ENCODE measurements at places on chromosomes 5 and 9.

- no peak overlapping the region for H3K27ac ChIP-seq
- H3K36me3 ChIP-seq, result no peaks in the 10 kb centered on the region
- H3K4me3 ChIP-seq, result no peak overlapping the region
- H3K27me3 ChIP-seq, result no peaks in the 10 kb centered on the region
- no peak for DNase-seq
Measured at GRCh38 chr5:7321724-7322123, 74.2 kb upstream of the ADCY2 start.

DNA sequence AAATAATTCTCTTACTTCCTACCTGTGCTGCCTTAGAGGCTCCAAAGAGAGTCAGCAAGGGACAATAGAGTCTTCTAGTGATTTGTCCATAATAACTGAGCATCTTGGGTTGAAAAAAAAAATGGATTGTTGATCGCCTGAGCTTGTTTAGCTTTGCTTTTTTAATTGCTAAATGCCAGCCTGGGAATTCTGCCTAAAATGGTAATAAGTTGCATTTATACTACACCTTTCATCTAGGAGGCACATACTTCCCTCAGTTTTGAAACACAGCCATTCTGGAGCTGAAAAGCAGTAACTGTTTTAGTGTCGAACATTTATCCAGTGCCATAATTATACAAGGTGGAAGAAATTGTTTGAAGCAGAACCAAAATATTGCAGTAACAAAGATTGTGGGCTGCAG lies 421.3 kb downstream of the CAAP1 start:
- DNase-seq, result no peak
- no peaks in the 10 kb centered on the region for H3K27me3 ChIP-seq
- no peaks in the 10 kb centered on the region for H3K4me1 ChIP-seq
- H3K4me3 ChIP-seq, result no peak overlapping the region
- H3K27ac ChIP-seq, result no peak overlapping the region
- H3K36me3 ChIP-seq, result no peaks in the 10 kb centered on the region

DNA sequence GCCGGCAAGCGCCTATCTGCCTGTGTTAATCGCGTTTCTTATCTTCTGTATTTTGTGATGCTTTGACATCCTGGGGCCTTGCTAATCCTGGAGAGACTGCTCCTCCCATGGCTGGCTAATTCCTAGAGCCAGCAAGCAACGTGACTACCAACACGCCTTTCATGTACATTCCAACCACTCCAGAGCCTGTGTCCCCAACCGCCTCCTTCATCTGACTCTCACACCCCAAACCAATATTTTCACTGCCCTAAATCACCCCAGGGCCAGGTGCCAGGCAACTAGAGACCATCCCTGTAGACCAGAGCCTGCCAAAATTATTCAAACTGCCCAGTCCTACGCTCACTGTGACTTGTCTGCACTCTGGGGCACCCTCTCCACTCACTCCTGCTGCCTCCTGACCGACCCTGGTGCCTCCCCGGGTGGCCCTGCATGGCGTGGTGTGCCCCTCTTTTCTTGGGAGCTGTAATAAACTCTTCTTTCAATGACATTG lies 50.5 kb upstream of the COL5A1 start:
- H3K27me3 ChIP-seq, result peaks cover under 1% of the 10 kb centered on the region
- H3K36me3 ChIP-seq, result no peaks in the 10 kb centered on the region
- no peak overlapping the region for H3K4me3 ChIP-seq
- no peak for DNase-seq
- no peak overlapping the region for H3K27ac ChIP-seq
- no peaks in the 10 kb centered on the region for H3K4me1 ChIP-seq

- H3K36me3 ChIP-seq, result no peaks in the 10 kb centered on the region
- H3K4me3 ChIP-seq, result no peak overlapping the region
- H3K27ac ChIP-seq, result no peak overlapping the region
- H3K27me3 ChIP-seq, result no peaks in the 10 kb centered on the region
Measured at GRCh38 chr9:13113751-13114150, 165.7 kb downstream of the MPDZ start.

DNA sequence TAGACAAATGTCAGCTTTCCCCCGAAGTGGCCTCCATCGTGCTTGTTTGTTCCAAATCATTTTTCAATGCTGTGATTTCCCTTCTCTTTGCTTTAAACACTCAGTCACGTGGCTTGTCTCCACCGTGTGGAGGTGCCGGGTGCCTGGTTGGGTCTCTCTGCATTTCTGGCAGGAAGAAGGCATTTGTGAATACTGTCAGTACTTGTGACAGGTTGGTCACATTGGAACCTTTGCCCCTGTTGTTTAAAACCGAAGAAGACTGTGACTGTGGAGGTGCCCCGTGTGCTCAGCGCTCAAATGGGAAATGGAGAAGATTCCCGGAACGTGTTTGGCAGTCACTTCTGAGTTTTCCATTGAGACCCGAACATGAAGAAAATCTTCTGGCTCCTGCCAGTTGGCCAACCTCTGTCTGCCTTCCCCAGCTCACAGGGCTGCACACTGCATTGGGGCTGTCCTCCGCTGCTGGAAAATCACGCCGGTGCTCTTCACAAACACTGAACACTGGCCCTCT lies 74.6 kb downstream of the LMNB1 start:
- peak overlapping the region; percentile 12 for H3K4me3 ChIP-seq
- DNase-seq, result peak; percentile 64
- no peaks in the 10 kb centered on the region for H3K27me3 ChIP-seq
- peak overlapping the region; percentile 99 for H3K27ac ChIP-seq
- peaks cover 32% of the 10 kb centered on the region for H3K36me3 ChIP-seq

DNA sequence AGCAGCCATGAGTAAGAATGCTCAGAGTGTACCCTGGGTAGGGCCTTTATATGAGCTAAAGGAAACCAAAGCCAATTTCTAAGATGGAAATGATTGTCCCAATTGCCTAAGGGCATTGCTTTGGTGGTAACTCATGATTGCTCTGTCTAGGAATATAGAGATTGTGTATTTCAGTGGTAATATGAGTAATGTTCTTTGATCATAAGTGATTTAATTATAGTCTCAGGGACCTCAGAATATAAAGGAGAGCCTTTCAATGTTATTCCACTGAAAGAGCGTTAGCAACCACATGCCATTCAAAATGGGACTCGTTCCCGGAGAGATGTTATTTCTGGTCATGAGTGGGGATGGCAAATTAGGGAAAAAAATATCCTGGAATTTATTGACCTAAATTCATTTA lies 340.5 kb downstream of the ARHGEF28 start:
- no peak overlapping the region for H3K27ac ChIP-seq
- no peaks in the 10 kb centered on the region for H3K36me3 ChIP-seq
- H3K27me3 ChIP-seq, result peaks cover 11% of the 10 kb centered on the region
- DNase-seq, result no peak

DNA sequence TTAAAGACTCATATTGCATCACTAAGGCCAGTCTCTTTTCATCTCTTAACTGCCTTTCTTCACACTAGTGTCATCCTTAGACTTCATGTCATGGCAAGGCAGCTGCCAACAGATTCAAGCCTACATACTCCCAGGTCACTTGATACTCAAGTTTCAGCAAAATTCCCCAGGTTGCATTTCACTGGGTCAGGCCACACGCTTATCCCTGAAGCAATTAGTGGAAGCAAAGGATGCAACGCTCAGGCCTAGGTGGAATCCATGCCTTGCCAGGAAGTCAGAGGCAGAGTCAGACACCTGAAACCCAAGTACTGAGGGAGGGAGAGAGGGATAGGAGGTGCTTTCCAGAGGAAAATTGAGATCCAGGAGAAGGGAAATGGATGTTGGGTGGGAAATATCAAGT lies 28.9 kb downstream of the YIPF5 start:
- no peak overlapping the region for H3K4me3 ChIP-seq
- no peaks in the 10 kb centered on the region for H3K36me3 ChIP-seq
- no peak for DNase-seq
- H3K27me3 ChIP-seq, result peaks cover 8% of the 10 kb centered on the region
- no peaks in the 10 kb centered on the region for H3K4me1 ChIP-seq
- no peak overlapping the region for H3K27ac ChIP-seq

DNA sequence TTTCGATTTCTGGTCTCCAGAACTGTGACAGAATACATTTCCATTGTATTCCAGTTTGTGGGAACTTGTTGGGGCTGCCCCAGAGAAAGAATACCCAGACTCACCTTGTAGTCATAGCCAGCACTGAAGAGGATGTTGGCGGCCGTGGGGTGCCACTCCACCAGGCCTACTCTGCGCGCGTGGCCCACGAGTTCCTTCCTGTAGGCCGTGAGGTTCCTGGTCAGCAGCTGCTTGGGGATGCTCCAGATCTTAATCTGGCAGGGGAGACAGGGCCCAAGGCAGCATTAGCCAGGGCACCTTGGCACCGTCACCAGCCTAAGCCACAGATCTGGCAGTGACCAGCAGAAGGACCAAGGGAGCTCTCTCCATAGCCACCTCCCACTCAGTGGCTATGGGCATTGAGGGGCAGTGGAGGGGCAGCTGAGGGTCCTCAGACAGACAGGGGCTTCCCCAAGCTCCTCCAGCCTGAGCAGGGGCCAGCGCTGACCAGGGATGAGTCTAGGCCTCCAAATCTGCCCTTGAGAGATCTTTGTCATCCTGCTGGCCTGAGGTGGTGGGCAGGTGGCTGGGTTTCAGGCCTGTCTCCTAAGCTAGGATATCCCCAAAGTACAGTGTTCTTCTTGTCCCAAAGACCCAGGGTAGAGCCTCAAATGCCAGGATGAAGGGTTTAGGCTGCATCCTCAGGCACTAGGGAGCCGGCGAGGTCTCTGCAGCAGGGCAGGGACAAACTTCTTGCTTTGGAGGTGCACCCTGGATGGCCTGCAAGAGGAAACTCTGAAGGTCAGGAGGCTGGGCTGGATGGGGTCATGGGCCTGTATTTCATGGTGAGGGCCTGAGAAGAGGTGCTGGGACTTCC lies 15.9 kb upstream of the TRIM14 start:
- no peaks in the 10 kb centered on the region for H3K27me3 ChIP-seq
- no peak overlapping the region for H3K4me3 ChIP-seq
- DNase-seq, result no peak
- no peak overlapping the region for H3K27ac ChIP-seq
- H3K4me1 ChIP-seq, result no peaks in the 10 kb centered on the region

DNA sequence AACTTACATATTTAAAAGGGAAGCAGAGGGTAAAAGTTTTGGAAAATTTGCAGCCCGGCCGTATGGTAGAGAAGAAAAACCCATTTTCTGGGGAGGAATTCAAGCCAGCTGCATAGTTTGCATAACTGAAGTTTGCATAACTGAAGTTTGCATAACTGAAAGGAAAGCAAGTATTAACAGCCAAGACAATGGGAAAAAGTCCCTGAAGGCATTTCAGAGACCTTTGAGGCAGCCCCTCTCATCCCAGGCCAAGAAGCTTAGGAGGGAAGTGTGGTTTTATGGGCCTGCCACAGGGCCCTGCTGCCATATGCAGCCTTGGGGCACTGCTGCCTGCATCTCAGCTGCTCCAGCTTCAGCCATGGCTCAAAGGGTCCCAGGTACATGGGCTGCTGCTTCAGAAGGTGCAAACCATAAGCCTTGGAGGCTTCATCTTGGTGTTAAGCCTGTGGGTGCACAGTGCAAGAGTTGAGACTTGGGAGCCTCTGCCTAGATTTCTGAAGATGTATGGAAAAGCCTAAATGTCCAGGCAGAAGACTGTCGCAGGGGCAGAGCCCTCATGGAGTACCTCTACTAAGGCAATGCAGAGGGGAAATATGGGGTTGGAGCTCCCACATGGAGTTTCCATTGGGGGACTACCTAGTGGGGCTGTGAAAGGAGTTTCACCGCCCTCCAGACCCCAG lies 36.9 kb upstream of the CXCL14 start:
- no peaks in the 10 kb centered on the region for H3K36me3 ChIP-seq
- peaks cover 4% of the 10 kb centered on the region for H3K27me3 ChIP-seq
- no peak overlapping the region for H3K4me3 ChIP-seq
- no peak overlapping the region for H3K27ac ChIP-seq
- no peak for DNase-seq

DNA sequence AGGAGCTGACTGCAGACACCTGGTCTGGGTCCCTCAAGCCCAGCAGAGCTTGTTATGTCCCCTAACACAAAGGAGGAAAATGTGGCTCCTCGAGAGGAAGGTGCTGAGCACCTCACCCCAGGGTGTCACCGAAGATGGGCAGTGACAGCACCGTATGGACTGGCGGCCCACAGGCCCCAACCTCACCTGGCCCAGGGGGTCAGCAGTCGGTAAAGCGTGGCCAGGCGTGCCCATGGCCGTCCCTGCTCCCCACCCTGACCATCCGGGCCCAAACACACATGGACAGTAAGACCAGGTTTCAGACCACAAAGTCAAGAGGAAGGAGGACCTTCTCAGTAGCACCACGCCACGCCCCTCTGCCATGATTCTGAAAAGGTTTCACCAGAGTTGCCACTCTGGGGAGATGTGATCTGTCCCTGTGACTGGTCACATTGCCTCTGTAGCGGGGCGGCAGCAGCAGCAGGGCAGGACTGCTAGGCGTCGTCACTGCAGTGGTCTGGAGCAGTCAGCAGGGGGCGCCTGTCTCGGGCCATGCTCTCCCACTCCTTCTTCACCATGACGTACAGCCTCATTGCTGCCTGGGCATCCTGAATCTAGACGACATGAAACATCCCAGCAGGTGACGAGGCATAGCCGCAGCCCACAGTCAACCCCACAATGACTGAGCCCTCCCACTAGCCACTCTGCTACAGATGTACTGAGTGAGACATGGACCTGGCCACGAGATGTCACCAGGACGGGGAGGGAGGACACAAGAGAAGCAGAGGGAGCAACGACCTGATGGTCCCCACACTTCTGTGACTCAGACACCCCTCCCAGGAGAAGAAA lies 11.1 kb downstream of the REXO4 start:
- no peak overlapping the region for H3K4me3 ChIP-seq
- H3K27ac ChIP-seq, result peak overlapping the region; percentile 8
- DNase-seq, result peak; percentile 84

- DNase-seq, result no peak
- no peaks in the 10 kb centered on the region for H3K4me1 ChIP-seq
- H3K27ac ChIP-seq, result no peak overlapping the region
- H3K4me3 ChIP-seq, result no peak overlapping the region
Measured at GRCh38 chr9:108615152-108615551, 240.6 kb downstream of the ACTL7B start.

DNA sequence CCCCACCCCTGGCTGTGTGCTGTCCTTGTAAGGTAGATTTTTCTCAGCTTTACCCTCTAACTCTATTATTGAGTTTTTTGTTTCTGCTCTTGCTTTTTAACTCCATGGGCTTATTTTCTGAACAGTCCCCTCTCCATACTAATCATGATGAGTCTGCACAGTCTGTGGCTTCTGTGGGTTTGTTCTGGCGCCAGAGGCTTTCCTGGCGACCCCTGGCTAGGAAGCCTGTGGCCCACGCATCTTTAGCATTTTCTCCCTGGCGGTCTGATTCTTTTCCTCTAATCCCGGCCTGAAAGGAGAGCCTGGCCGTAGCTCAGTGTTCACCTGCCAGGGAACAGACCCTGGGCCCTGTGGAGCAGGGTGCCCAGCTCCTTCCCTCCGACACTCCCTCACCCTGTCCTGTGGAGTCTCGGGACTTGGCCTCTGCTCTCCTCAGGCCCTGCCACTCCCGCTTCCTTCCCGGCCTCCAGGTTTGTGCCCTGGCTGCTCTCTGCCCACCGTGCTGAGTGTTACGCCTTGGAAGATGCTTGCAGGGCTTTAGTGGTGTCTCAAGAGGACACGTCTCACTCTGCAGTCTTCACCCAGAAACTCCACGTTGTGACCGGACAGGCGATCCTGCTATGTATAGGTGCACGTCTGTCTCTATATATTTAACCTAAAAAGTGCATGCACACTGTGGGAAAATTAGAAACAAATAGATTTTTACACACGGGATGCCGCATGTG lies 31.7 kb upstream of the LRRC14B start:
- no peak overlapping the region for H3K4me3 ChIP-seq
- no peaks in the 10 kb centered on the region for H3K36me3 ChIP-seq
- peaks cover 10% of the 10 kb centered on the region for H3K27me3 ChIP-seq
- no peaks in the 10 kb centered on the region for H3K4me1 ChIP-seq

- no peak for DNase-seq
- H3K4me3 ChIP-seq, result no peak overlapping the region
- no peak overlapping the region for H3K27ac ChIP-seq
- no peaks in the 10 kb centered on the region for H3K36me3 ChIP-seq
- no peaks in the 10 kb centered on the region for H3K27me3 ChIP-seq
Measured at GRCh38 chr5:146924132-146924531, 45.6 kb upstream of the PPP2R2B start.
